ENCODE measurements at places on chromosomes 2 and 18.

- no peak for ATAC-seq
These were observed 34.0 kb upstream of the SLC8A1 start for GRCh38 chr2:40485854-40486253.

DNA sequence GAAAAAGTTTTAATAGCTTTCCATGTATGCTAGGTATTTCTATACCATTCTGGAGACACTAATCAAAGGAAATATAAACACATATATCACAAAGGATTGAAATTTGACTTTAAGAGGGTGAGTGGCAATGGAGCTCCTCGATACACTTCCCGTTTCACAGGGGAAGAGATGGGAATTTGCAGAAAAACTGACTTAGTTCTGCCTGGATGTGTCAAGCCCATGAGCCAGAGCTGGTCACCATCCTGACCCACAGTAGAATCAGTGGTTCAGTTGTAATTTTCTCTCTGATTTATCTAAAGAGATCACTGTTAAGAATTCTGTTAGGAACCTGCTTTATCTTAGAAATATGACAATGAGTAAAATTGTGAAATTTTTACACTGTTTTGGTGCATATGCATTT, 34.2 kb downstream of the PLCL1 start:
- peak; percentile 49 for ATAC-seq

- no peak for ATAC-seq
These were observed 113.5 kb upstream of the NEDD4L start for GRCh38 chr18:57930476-57930875.

DNA sequence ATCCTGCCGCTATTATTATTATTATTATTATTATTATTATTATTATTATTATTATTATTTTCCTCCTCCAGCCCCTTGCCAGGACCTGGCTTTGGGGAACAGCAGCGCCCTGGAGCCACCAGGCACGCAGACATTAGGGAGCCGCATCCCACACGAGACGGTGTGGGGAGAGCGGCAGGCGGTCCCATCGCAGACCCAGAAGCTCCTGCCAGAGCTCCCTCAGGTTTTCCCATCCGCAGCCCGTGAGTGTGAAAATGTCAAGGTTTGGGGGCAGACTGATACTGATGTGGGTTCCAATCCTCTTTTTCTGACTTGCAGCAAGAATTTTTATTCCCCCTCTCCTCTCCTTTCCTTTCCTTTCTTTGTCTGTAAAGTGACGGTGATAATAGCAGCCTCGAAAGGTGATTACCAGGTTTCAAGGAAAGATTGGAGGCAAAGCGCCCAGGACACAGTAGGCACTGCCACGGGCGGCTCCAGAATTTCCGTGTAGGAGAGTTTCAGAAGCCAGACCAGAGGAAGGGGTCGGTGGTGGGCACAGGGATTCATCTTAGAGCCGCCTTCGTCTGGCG, 816 bp downstream of the SCTR start:
- no peak for ATAC-seq

- ATAC-seq = no peak
These were observed 766.0 kb downstream of the RNF144A start for GRCh38 chr2:7683196-7683595.

GRCh38 chr2:47259829-47260228, 104.7 kb upstream of the STPG4 start:
- ATAC-seq = no peak

DNA sequence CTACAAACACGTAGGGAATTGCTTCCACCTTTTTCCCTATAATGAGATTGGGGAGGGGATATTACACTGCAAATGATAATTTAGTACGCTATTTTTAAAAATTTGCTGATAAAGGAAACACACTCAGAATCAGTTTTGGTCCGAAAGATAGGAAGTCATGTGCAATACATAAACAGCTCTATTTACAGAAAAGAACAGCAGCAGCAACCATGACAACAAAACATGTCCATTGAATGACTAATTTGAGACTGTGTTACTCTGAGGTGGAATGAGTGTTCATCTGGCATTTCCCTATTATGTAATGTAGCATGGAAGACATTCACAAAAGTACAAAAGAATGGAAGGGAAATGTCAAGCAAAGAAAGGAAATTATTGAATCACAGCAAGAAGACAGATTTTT, 337.2 kb downstream of the NBAS start:
- peak; percentile 83 for ATAC-seq

DNA sequence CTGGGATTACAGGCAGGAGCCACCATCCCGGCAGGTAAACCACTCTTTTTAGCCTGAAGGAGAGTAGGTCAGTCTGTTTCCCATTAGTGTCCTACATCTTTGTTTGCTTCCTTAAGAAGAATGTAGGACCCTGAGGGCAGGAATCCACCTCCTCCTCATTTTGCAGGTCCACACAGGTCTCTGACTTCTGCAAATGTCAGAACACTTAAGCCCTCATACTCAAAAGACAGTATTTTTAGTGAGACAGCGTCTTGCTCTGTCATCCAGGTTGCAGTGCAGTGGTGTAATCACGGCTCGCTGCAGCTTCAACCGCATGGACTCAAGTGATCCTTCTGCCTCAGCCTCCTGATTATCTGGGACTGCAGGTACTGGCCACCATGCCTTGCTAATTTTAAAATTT, 9.3 kb downstream of the PSTPIP2 start:
- ATAC-seq = no peak

DNA sequence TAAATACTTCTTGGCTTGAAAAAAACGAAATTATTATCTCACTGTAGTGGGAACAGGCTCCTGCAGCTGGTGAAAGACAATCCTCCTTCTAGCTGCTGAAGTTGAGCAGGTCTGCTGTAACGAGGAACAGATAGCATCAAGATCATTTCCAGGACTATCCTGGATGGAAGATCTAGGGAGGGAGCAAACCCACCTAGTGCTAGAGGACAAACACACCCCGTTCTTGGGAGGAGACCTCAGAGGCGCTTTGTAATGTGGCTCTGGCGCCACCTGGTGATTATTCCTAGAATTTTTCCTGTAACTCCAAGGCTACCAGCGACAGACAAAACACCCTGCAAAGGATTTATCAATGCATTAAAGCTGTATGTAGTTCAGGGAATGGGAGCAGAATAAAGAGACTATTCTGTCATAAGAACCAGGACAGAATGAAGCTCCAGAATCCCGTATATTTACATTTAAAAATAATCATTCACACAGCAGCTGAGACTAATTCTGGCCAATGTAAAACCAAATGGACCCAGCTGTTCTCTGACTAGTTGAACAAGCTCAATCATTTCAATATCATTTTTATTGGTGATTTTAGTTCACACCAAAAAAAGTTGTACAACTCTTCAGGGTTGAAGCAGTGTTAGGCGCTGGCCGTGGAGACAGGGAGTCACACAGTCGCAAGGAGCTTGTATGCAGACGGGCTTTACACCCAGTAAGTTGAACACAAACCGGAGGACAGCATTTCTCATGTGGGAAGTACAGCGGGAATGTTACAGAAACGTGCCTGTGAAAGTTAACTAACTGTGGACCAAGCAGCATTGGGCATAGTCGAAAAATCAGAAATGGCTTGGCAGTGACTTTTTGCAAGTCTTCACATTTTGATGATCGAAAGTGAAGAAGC, 290.3 kb downstream of the TRIB2 start:
- peak; percentile 94 for ATAC-seq

- no peak for ATAC-seq
These were observed 59.2 kb upstream of the CSRNP3 start for GRCh38 chr2:165410276-165410675.

GRCh38 chr2:37037771-37038170, 46.4 kb downstream of the HEATR5B start:
- no peak for ATAC-seq

DNA sequence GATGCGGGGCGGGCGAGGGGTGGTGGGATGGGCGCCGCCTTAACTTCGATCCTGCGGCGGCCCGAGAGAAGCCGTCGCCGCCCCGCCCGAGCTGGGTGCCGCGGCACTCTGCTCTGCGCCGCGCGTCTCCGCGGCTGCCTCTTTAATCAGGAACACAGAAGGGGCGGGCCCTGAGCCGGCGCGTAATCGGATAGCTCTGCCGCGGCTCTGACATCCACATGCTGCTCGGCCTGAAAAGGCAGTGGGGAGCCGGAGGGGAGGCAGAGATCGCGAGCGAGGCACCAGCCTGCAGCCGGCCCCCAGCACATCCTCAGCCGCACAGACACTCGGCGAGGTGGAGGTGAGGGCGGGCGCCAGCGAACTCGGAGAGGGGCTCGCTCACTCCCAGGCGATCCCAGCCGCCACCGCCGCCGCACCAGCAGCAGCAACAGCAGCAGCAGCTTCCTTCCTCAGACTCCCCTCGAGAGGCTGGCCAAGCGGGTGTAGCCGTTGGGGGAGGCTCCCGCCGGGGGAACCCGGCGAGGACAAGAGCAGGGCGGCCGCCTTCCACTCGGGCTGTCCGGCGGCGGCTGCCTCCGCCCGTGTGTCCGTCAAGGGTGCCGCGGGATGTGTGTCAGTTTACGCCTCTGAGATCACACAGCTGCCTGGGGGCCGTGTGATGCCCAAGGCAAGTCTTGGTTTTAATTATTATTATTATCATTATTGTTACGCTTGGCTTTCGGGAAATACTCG, at the start of gene NRP2:
Gene NRP2 (plus strand): TSS at position 263 of the 732 bp plus-strand sequence. CDS start 790 bp downstream, outside the sequence.
- peak; percentile 82 for ATAC-seq

- ATAC-seq = no peak
These were observed 146.7 kb downstream of the TSN start for GRCh38 chr2:121902171-121902591.

- ATAC-seq = no peak
These were observed 41.6 kb upstream of the OTOF start for GRCh38 chr2:26519396-26520147.

GRCh38 chr2:188620916-188621315, 329.2 kb downstream of the GULP1 start:
- no peak for ATAC-seq

GRCh38 chr2:205878999-205879762, 196.9 kb downstream of the NRP2 start:
- ATAC-seq = no peak

- no peak for ATAC-seq
These were observed 71.4 kb downstream of the NAB1 start for GRCh38 chr2:190720276-190720675.

Measured in SK-N-SH treated with all-trans-retinoic acid at 6 μM for 48 hours (cell line).